ENCODE measurements at places on chromosomes 11 and 22. TPM values are rescaled to one million over a fixed set of nuclear protein-coding genes. Genes with fewer than 3 reads are reported as not detected.
A peak's percentile ranks its signal among the peaks of the same experiment; 100 is the strongest.

CAPN5 gene
- 5.4 TPM for total RNA-seq

NRXN2 gene
- 2.5 TPM for total RNA-seq

PIWIL4 gene
- 4.6 TPM for total RNA-seq

CTNND1 gene
- total RNA-seq, result 136 TPM

KLHL35 gene
- 3.5 TPM for total RNA-seq

NCR3LG1 gene
- total RNA-seq, result 3.6 TPM

GRCh38 chr11:13304655-13305335 lies 27.2 kb downstream of the BMAL1 start:
- H3K4me3 ChIP-seq, result no peak overlapping the region
- H3K4me1 ChIP-seq, result peaks cover 24% of the 10 kb centered on the region
- H3K27me3 ChIP-seq, result no peaks in the 10 kb centered on the region
- no peak for DNase-seq

DNA sequence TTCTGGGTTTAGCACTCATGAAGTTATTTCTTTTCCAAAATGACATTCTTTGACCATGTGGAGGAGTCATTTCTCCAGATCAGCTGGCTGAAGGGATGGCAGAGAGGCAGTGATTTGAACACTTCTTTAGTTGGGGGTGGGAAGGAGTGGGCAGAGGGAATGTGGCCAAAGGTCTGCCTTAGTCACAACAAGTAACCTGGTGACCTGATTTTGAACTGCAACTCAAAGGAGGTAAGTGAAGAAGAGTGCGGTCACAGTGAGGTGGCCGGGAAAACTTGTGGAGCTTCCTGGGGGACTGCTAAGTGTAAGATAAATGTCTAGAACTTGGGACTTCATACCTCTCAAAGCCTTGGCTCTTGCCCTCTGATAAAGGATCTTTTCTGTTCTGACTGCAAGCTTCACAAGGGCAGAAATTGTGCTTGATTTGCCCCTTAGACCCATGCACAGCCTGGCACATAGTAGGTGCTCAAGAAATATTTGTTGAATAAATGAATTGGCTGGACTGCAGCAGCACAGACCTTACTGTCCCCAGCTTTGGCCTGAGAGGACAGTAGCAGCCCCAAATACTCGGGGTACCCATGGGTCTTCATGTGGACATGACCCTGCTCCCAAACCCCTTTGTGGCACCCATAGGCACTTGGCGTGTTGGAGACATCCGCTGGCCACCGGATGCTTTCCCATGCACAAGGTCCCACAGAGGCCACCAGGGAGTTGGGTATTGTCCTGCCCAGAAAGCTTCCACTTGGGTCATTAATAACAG lies 99.0 kb upstream of the ALX4 start:
- H3K27me3 ChIP-seq, result no peaks in the 10 kb centered on the region
- no peaks in the 10 kb centered on the region for H3K36me3 ChIP-seq
- no peak overlapping the region for H3K4me3 ChIP-seq
- H3K4me1 ChIP-seq, result no peaks in the 10 kb centered on the region

DNA sequence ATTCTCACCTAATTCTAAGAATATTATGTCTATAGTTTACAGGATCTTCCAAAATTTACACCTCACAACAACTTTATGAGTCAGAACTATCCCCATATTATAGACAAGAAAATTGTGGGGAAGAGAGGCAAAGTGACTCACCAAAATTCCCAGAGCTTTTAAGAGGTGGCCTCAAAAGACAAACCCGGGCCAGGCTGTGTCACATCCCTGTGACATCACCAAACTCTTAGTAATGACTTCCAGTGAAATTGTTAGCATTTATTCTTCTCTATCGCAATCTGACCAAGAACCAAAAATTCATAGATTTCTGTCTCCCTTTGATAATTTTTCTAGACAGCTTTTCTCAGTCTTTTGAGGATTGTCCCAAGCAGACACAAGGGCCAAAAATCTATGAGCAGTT lies 134.3 kb downstream of the SNX19 start:
- DNase-seq, result no peak
- no peaks in the 10 kb centered on the region for H3K27me3 ChIP-seq
- no peaks in the 10 kb centered on the region for H3K4me1 ChIP-seq
- H3K27ac ChIP-seq, result no peak overlapping the region
- no peaks in the 10 kb centered on the region for H3K36me3 ChIP-seq

GRCh38 chr22:43291381-43291780 lies 51.8 kb downstream of the SCUBE1 start:
- no peak overlapping the region for H3K27ac ChIP-seq
- peaks cover 53% of the 10 kb centered on the region for H3K4me1 ChIP-seq

GRCh38 chr11:91136631-91137030 lies 913.8 kb upstream of the CHORDC1 start:
- no peaks in the 10 kb centered on the region for H3K36me3 ChIP-seq
- DNase-seq, result no peak
- H3K27ac ChIP-seq, result no peak overlapping the region
- H3K4me1 ChIP-seq, result no peaks in the 10 kb centered on the region
- no peak overlapping the region for H3K4me3 ChIP-seq
- no peaks in the 10 kb centered on the region for H3K27me3 ChIP-seq

DNA sequence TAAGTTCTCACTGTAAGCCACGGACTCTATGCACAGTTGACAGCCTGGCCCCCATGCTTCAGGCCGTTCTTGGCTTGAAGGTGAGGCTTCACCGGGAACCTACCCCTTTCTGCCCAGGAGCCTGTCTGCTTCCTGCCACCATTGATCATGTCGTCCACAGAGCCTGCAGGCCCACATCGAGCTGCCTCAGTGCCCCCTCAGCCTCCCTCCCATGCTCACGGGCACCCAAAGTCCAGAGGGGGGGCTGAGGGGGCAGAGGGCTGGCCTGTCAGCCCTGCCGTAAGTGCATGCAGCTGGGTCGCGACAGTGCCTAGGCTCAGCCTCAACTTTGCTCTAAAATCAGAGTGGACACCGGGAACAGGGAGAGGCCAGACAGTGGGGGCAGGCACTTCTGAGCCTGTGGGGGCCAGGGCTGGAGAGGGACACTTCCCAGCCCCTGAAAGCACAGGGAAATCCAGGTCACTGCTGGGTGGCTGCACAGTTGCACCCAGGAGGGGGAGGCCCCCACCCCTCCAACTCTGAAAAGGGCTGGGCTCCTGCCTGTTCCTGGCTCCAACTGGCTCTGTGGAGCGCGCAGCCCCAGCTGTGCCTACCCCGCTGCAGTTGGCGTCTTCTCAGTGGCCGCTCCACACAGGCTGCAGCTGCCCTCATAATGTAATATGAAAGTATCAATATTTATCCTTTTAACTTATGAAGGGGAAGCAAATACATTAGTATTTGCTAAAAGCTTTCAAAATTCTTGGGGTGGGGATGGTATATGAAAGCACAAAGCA lies 598.6 kb downstream of the DLG2 start:
- H3K27ac ChIP-seq, result no peak overlapping the region
- H3K27me3 ChIP-seq, result no peaks in the 10 kb centered on the region
- no peaks in the 10 kb centered on the region for H3K36me3 ChIP-seq
- H3K4me1 ChIP-seq, result no peaks in the 10 kb centered on the region
- no peak overlapping the region for H3K4me3 ChIP-seq
- peak; percentile 44 for DNase-seq

DNA sequence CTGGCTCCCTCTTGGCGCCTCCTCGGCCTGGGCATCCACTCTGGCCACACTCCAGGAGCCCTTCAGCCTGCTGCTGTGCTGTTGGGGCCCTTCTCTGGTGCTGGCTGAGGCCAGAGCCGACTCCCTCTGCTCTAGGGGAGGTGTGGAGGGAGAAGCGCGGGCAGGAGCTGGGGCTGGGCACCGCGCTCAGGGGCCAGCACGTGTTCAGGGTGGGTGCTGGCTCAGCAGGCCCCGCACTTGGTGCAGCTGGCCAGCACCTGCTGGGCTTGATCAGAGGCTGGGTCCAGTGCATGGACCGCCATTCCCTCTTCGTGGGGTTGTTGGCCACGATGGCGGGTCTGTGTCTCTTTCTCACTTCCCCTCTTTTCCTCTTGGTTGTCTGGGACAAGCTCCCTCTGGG lies 2381.0 kb downstream of the LRRC4C start:
- no peaks in the 10 kb centered on the region for H3K27me3 ChIP-seq
- H3K36me3 ChIP-seq, result no peaks in the 10 kb centered on the region
- H3K27ac ChIP-seq, result no peak overlapping the region
- DNase-seq, result peak; percentile 52
- H3K4me3 ChIP-seq, result no peak overlapping the region
- no peaks in the 10 kb centered on the region for H3K4me1 ChIP-seq

GRCh38 chr11:84218318-84218717 lies 932.2 kb upstream of the CCDC90B start:
- H3K36me3 ChIP-seq, result no peaks in the 10 kb centered on the region
- H3K4me1 ChIP-seq, result no peaks in the 10 kb centered on the region
- H3K27me3 ChIP-seq, result no peaks in the 10 kb centered on the region
- H3K27ac ChIP-seq, result no peak overlapping the region
- DNase-seq, result no peak
- H3K4me3 ChIP-seq, result no peak overlapping the region

DNA sequence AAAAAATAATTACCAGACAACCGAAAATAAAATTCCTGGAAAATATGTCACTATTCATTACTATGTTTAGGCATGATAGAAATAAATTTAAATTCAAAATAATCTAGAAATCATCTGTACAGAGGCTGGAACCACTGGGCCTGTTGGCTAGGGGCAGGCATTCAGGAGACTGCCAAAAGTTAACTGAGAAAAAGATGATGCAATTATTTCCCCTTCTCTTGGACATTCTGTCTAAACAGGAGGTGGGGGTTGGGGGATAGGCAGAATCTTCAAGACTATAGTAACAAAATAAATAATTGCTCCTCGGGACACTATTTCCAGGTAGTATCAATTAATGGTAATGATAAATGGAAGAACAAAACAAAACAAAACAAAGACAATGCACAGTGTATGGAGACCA lies 14.1 kb downstream of the BTBD10 start:
- H3K36me3 ChIP-seq, result no peaks in the 10 kb centered on the region
- no peak for DNase-seq
- no peaks in the 10 kb centered on the region for H3K27me3 ChIP-seq
- peak overlapping the region; percentile 49 for H3K27ac ChIP-seq
- H3K4me1 ChIP-seq, result peaks cover 30% of the 10 kb centered on the region

- no peak overlapping the region for H3K4me3 ChIP-seq
- no peak overlapping the region for H3K27ac ChIP-seq
- peaks cover 87% of the 10 kb centered on the region for H3K36me3 ChIP-seq
- DNase-seq, result peak; percentile 56
These were observed 11.2 kb downstream of the DPP3 start for GRCh38 chr11:66491315-66491935.

- no peak overlapping the region for H3K4me3 ChIP-seq
- no peaks in the 10 kb centered on the region for H3K36me3 ChIP-seq
- no peak for DNase-seq
- H3K4me1 ChIP-seq, result no peaks in the 10 kb centered on the region
- H3K27me3 ChIP-seq, result no peaks in the 10 kb centered on the region
These were observed 67.6 kb downstream of the BARX2 start for GRCh38 chr11:129443276-129443675.

DNA sequence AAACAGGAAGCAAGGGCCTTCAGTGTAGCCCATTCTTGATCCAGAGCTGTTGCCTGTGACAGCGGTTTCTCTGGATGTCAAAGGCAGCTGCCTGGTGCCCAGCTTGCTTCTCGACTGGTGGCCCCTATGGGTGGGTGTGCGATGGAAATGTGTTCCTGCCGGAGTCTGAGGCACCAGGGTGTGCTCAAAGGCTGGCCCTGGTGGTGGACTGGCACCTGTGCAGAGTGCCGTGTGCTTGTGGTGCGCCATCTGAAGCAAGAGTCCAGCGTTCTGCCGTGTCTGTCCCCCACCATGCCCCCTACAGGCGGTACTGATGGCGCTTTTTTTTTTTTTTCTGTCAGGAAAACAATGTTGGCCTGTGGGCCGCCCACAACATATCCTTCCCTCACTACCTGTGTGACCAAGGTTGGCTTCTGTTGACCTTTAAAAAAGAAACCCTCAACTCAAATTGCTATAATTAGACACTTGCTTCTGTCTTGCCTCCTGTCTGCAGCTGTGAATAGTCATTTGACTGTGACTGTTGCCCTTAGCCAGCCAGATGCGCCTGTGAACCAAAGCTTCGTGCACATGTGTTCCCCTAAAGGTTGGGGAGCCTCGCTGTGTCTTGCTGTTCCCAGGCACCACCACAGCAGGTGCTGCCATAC lies 4.7 kb upstream of the RANBP1 start:
- DNase-seq, result no peak
- H3K27ac ChIP-seq, result no peak overlapping the region
- peaks cover 99% of the 10 kb centered on the region for H3K36me3 ChIP-seq
- no peaks in the 10 kb centered on the region for H3K27me3 ChIP-seq
- H3K4me1 ChIP-seq, result peaks cover 8% of the 10 kb centered on the region

- H3K27ac ChIP-seq, result no peak overlapping the region
- H3K4me1 ChIP-seq, result peaks cover 3% of the 10 kb centered on the region
- no peaks in the 10 kb centered on the region for H3K27me3 ChIP-seq
- no peak for DNase-seq
- no peaks in the 10 kb centered on the region for H3K36me3 ChIP-seq
These were observed 47.3 kb downstream of the IGF2 start for GRCh38 chr11:2091786-2092463.

GRCh38 chr11:86248609-86249008 lies 4.1 kb downstream of the EED start:
- no peaks in the 10 kb centered on the region for H3K27me3 ChIP-seq
- H3K27ac ChIP-seq, result no peak overlapping the region
- peaks cover 10% of the 10 kb centered on the region for H3K4me1 ChIP-seq
- no peak for DNase-seq
- H3K4me3 ChIP-seq, result no peak overlapping the region

- no peaks in the 10 kb centered on the region for H3K36me3 ChIP-seq
- H3K4me1 ChIP-seq, result peaks cover 18% of the 10 kb centered on the region
- H3K27ac ChIP-seq, result no peak overlapping the region
- H3K27me3 ChIP-seq, result no peaks in the 10 kb centered on the region
These were observed 143.8 kb downstream of the NECTIN1 start for GRCh38 chr11:119585043-119585781.

GRCh38 chr11:73940801-73941570 lies 9.8 kb upstream of the DNAJB13 start:
- H3K27ac ChIP-seq, result no peak overlapping the region
- DNase-seq, result no peak
- H3K27me3 ChIP-seq, result no peaks in the 10 kb centered on the region
- H3K4me1 ChIP-seq, result no peaks in the 10 kb centered on the region
- H3K36me3 ChIP-seq, result no peaks in the 10 kb centered on the region

GRCh38 chr11:1917523-1918435 lies 1.7 kb upstream of the TNNT3 start:
- no peak overlapping the region for H3K4me3 ChIP-seq
- H3K27me3 ChIP-seq, result no peaks in the 10 kb centered on the region
- H3K36me3 ChIP-seq, result no peaks in the 10 kb centered on the region
- H3K27ac ChIP-seq, result no peak overlapping the region

GRCh38 chr11:67614730-67615714 lies 8.3 kb downstream of the NDUFV1 start:
- H3K27me3 ChIP-seq, result no peaks in the 10 kb centered on the region
- peaks cover 23% of the 10 kb centered on the region for H3K4me1 ChIP-seq
- H3K36me3 ChIP-seq, result peaks cover 29% of the 10 kb centered on the region
- H3K27ac ChIP-seq, result peak overlapping the region; percentile 89
- DNase-seq, result peak; percentile 54

GRCh38 chr11:106585061-106585460 lies 433.2 kb downstream of the GUCY1A2 start:
- no peaks in the 10 kb centered on the region for H3K4me1 ChIP-seq
- H3K27me3 ChIP-seq, result no peaks in the 10 kb centered on the region
- H3K4me3 ChIP-seq, result no peak overlapping the region
- H3K36me3 ChIP-seq, result no peaks in the 10 kb centered on the region
